NCI-H2029 (cell line): ENCODE measurements at places on chromosomes 4 and X.

GRCh38 chr4:23456864-23457263, 433.0 kb downstream of the PPARGC1A start:
- DNase-seq, result no peak

GRCh38 chr4:74805601-74806000, 11.3 kb upstream of the BTC start:
- DNase-seq, result no peak

DNA sequence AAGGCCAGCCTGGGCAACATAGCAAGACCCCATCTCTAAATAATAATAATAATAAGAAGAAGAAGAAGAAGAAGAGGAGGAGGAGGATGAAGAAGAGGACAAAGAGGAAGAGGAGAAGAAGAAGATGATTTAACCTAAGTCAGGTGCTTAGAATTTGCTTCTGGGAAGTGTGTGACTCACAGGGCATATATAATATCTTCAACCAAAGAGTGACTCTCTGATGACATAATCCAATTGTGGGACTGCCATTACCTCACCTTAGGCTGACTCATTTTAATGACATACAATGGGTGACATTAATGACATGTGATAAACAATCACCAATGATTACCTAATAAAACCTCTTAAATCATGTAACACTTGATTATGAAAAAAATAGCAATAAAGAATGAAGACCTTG, 32.7 kb upstream of the MBTPS2 start:
- DNase-seq, result no peak

DNA sequence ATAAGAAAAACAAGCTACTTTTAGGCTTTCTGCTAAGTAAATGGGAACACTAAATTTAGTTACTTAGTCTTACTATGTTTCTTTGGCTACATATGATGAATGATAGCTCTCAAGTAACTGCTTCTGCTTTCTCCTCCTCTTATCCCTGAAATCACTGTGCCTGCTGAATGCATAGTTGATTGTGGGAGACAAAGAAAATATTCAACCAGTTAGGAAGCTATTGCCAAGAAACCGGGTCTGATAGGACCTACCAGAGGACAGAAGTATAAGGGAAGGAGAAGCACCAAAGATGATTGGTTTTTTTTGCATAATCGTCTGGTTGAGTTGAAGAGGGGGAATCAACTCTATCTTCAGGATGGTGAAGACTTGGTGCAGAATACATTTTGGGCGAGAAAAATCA, 28.0 kb upstream of the NDUFC1 start:
- DNase-seq, result no peak

DNA sequence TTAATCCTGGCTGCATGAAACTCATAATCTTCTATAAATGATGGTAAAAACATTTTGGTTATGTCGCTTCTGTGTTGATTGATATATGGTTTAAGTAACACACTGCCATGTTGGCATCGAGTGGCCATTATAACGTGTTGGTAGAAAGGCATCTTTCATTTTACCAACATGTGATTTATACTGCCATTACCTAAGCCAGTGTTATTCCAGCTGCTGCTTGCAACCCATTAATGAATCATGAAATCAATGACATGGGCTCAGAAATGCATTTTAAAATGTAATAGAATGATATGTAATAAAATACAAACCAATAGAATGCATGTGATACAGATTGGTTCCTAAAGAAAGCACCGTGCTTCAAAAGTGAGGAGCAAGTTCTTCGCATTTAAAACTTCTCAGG, 102.0 kb downstream of the VEGFC start:
- no peak for DNase-seq

DNA sequence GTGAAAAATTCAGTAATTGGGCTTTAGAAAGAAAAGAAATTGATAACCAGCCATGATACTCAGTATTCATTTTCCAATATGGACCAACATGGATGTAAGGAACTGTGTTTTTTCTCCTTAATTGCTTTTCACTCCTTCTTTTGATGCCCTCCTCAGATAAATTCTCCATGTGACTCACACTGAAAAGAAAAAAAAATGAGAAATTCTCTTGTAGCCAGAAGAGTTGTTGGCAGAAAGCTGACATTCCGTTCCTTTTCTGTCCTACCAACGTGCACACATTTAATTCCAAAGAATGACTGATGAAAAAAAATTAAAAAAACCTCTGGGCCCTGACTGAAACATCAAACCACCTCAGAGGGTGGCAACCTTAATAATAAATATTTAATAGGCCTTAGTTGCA, 153.1 kb downstream of the AMELX start:
- DNase-seq, result no peak

- DNase-seq, result no peak
Observed at GRCh38 chr4:37757121-37757520, 69.4 kb upstream of the PGM2 start.

DNA sequence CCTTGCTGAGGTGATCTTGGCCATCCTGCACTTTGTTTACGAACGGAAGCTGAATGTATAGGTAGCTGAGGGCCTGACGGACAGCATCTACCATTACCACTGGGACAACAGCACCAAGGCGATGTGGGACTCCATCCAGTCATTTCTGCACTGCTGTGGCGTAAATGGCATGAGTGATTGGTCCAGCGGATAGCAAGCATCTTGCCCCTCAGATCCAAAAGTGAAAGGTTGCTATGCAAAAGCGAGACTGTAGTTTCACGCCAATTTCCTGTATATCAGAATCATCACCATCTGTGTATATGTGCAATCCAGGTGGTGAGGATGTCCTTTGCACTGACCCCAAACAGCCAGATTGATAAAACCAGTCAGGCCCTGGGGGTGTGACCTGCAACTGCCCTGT, 4.2 kb upstream of the PYURF start:
- DNase-seq, result no peak
